Activated CD8-positive, alpha-beta memory T cell treated with anti-CD3 and anti-CD28 coated beads for 4 hours (primary cell): ENCODE measurements at places on chromosomes 5 and 9.

GRCh38 chr9:78574354-78575045 is 277.6 kb downstream of the PSAT1 start:
- DNase-seq, result no peak

GRCh38 chr5:73908395-73908794 is 282.4 kb downstream of the ARHGEF28 start:
- no peak for DNase-seq

DNA sequence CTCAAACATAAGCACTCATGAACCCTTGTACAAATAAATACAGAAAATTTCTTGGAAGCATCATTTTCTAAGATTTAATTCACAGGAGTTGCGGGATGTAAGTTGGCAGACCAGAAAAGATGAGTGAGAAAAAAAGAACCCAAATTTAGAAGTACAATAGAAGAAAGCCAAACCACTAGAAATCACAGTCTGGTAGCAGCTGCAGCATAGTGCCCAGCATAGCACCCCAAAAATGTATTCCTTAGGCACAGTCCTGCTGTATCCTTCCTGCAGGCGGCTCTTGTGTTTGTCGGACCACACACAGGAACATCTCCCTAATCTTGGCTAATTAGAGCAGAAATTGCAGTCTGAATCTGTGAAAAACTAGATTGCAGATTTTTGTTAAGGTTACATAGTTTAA is 208.5 kb upstream of the TRPM3 start:
- no peak for DNase-seq

DNA sequence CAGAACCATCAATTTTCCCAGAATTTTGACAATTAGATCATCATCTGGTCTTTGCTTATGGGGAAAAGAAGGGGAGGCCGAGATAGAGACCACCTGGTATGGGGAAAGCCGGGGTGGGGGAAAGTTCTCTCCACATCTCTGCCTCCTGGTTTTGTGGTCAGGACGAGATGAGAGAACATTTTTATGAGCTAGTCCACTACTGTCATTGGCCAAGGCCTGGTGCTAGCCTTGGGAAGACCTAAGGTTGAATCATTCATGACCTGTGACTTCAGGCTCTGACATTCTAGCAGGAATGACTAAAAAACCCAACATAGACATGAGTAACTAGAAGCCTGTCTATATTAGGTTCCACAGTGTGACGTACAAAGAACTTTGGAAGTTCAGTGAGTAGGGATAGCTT is 135.2 kb downstream of the PTTG1 start:
- DNase-seq, result no peak

- no peak for DNase-seq
These were observed 37.1 kb upstream of the RARS1 start for GRCh38 chr5:168449166-168449565.

DNA sequence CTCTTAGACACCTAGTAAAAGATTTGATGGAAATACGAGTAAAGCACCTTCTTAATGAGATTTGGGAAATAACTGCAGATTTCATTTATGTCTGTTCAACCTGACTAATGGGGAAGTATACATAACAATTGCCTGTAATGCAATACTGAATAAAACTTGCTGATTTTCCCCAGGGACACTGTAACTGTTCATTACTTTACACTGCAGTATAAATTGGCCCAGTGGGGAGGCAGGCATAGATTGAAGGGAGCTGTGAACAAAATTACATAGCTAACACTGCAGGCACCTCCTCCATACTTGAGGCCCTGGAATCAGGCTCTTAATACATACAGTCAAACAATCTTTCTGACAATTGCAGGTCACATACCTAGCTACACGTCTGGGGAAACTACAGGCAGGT is 216.2 kb downstream of the PTPRD start:
- no peak for DNase-seq

DNA sequence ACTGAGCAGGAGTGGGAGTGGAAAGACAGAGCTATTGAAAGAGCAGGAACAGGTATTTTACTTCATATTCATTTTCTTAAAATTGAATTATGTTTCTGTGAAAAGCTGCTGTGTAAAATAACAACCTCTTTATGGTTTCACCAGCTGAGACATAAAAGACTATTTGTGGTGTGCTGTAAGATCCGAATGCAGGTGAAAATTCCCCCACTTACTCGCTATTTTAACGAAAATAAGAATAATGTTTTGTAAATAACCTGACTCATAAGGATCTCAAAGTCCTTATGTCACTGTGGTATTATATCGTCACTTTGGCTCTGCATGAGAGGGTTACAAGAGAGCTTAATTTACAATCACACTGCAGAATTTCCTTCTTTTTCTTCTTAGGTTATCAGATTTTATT is 65.3 kb upstream of the NFIB start:
- DNase-seq, result no peak

DNA sequence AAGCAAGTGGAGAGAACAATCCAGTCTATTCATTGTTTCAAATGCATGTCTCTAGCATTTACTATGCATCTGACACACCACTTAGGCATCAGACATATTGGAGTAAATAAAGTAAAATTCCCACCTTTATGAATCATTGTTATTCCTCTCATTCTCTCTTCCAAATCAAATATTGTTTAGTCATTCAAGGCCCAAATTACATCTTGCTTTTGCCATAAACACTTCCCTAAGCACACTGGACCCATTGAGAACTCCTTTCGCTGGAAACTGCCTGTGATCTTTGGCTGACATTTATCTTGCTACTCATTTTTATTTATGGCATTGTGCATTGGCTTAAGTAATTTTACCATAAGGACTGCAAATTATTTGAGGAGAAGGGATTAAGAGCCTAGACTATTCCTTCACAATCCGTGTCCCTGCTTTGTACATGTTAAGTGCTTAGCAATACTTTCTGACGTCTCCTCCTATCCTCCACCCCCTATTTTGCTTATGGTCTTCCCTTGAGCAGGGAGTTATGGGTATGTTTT is 7.4 kb downstream of the C5orf46 start:
- DNase-seq, result no peak

- no peak for DNase-seq
These were observed 231.3 kb downstream of the ZSWIM6 start for GRCh38 chr5:61563401-61563800.

- DNase-seq, result no peak
These were observed 26.3 kb downstream of the MAML1 start for GRCh38 chr5:179758955-179759354.

DNA sequence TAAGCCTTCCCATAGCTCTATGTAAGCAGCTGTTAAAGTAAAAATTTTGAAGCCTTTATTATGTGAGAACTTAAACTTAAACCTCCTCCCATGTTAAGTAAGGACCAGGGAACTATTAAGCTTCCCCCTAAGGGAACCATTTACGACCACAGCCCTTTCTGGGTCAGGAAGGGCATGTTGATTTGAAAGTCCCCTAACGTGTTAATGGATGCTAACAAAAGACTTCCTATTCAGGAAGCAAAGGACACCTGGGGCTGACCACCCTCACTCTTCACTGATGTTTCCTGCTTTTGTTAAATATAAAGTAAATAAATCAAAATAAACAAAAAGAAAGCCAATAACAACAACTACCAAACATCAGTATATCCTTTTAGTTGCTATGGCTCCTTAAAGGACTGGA is 170.6 kb upstream of the RFX3 start:
- no peak for DNase-seq

DNA sequence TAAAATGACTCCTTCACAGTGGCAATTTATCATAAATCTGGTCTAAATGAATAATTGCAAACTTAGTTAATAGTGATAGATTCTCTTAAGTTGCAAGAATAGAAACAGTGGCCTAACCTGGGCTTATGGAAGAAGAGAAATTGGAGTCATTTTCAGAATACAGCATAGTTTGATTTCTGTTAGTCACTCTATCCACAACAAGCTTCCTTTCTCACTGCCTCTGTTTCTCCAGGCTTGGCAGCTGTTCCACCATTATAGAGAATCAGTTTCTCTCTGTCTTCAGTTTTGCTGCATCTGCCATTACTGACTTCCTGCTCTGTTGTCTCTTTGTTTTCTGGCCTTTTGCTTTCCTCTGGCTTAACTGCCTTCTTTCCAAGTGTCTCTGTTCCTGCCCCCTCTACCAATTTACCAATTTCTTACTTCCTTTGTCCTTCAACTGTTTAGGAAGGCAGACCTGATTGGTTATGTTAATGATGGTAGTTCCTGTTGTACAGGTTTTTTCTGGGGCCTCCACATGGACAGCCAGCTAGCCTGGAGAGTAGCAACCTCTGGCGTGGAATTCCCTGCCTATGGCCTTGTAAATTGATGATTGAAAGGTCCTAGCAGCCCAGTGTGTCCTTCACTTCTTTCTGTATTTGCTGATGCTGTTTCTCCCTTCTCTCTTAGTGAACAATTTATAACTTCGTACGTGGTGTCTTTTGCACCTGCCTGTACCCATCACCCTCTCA is 75.9 kb upstream of the RASGRF2 start:
- DNase-seq, result no peak
